ENCODE measurements at places on chromosomes 2 and 18.

DNA sequence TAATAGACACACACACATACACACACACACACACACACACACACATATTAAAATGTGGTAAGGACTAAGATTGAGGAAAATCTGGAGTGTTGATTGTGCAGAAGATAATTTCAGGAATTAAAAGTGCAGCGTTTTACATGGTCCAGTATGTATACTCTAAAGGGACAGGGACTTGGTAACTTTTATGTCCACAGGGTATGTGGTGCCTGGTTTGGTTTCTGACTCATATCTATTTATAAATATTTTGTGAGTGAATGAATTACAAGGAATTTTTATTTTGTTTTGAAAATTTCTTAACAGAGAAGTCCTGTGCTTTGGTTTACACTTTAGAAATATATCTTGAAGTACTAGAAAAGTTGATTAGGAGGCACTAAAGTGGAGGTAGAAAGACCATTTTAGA lies 287.7 kb upstream of the NXPH2 start:
- DNase-seq = no peak

GRCh38 chr2:11833601-11834000 lies 87.2 kb downstream of the LPIN1 start:
- no peak for DNase-seq

- no peak for DNase-seq
These were observed 106.8 kb downstream of the HRH4 start for GRCh38 chr18:24567199-24567598.

GRCh38 chr2:132760405-132760804 lies 90.4 kb upstream of the LYPD1 start:
- DNase-seq = no peak

DNA sequence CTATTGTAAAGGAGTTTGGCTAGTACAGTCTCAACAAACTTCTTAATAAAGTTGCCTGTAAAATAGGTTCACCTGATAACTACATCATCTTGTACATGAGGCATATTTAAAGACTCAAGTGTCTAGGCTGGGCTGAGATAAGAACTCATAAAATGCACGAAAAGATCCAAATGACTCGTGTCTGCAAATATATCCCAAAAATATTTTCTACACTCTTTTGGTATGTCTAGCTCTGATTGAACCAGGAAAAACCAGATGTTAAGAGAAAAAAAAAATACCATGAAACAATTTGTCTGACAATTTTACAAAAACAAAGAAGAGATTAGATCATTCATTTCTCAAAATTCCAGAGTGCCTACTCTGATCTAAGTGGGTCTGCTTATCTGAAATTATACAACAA lies 166.9 kb upstream of the OSR1 start:
- DNase-seq = no peak

DNA sequence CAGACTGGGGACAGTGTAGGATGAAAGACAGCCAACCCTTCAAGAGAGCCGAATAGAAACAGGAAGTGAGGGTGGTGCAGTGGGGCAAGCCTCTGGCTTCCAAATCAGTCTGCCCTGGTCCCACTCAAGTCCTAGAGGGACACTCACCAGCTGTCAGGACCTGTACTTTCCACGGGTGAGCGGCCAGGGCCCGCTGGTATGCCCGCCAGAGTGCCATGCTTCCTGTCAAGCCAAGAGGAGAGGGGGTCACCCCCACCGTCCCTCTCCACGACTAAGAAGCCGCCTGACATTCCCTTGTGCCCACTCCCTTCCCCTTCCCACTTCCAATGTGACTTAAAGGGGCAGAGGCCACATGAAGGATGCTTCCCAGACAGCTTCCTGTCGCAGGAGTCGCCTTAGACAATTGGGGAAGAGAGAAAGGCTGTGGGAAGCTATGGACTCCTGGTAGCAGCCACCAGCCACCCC lies 564 bp downstream of the MPV17 start:
- DNase-seq = peak; percentile 21

DNA sequence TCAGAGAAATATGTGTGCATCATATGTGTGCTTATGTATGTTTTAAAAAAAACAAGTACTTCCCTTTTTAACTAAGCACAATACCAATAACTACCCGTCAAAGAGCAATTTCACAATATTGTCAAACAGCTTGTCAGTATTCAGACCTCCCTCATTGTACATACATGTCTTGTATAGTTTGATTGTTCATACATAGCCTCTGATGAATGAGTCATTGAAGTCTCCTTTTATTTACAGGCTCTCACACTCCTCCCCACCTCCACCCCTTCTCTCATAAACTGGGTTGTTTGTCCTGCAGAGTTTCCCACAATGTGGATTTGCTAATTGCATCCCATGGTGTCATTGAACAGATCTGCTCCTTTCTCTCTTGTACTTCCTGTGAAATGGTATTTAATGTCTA lies 132.8 kb upstream of the L3MBTL4 start:
- DNase-seq = no peak

DNA sequence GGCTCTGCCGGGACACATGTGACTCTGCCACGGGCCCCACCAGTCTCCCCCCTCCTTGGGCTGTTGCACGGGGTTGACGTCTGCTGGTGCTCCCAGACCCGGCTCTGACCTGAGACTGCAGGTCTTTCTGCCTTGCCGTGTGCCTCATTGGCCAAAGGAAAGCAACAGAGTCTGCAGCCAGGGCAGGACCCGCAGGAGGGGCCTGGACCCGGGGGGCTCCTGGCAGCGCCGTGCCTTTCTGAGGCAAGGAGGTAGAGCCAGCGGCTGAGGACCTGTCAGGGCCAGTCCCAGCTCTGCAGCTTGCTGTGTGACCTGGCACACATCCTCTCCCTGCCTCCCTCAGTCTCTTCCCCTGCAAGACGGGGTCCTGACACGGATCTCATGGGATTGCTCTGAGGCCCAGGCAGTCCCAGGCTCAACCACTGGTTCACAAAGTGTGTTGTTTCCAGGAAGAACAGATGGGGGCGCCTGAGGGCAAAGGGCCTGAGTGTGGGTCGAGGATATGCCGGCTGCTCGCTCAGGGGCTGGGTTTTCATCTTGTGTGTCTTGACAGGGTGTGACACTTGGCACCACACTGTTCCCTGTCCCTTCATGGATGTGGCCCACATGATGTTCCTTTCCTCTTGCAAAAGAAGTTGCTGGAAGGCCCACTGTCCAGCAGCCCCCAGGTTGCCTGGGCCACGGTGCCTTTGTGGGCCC lies 9.0 kb downstream of the CAPN10 start:
- DNase-seq = peak; percentile 57

- no peak for DNase-seq
These were observed 150.0 kb downstream of the EVA1A start for GRCh38 chr2:75410702-75411101.

- DNase-seq = no peak
These were observed 115.2 kb upstream of the REV1 start for GRCh38 chr2:99605036-99605435.

DNA sequence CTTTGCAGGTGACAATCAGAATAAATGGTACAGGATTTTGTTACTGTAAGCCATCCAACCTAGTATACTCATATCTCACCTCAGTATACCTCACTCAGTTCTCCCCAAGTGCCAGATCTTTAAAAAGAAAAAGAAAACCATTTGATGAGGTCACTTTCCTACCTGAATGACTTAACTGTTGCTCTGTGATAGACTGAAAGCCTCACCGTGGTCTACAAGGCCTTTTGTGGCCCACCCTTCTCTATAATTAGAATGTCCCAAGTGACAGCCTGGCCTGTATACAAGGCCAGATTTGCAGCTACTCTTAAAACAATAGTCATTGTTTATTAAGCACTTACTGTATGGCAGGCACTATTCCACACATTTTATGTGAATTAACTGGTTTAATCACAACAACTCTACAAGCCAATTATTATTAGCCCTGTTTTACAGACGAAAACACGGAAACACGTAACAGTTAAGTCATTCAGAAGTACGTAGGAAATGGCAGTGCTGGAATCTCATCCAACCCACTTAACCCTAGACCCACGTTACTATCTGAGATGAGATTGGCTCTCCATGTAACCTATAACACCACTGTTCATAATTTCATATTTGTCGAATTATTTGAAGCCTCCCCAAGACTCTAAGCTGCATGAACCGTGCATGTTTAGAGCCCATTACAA lies 28.3 kb downstream of the PKP4 start:
- DNase-seq = no peak

DNA sequence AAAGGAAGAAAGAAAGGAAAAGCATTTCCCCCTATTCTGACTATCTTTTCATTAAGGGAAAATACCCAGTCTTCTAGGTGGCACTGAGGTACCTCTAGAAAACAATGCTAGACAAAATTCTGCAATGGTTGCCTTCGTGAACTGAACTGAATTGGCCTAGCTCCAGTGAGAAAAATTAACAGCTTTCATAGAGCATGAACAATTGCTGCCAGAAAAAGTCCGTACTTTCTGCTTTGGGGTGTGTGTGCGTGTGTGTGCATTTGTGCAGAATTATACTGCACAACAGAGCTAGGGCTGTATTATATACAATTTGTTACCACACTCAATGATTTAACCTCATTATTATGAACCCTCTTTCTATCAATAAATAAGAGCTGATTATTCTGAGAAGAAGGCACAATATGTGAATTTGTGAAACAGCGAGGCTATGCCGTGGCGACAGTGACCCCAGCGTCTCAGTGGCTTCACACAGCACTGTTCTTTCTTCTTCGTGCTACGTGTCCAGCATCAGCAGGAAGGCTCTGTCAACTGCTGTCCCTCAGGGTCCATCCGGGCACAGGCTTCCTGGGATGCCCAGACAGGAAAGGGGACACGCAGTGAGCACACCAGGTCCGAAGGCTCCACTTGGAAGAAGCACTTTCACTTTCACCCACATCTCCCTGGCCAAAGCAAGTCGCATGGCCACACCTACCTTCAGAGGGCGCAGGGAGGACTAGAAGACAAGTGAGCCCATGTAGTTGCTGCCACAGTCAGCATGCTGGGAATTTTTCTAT lies 47.5 kb downstream of the PTGR3 start:
- no peak for DNase-seq

DNA sequence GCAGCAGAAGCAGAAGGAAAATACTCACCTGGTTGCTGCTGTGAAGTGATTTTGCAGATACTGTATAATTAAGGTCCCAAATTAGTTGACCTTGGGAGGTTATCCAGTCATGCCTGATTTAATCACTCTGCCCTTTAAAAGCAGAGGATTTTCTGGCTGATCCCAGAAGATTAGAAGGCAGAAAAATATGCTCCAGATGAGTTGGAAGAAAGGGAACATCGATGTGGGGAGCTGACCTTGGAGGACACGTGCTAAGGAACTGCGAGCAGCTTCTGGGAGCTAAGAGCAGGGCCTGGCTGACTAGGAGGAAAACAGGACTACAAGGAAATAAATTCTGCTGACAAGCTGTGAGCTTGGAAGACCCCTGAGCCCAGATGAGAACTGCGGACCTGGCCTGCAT lies 13.3 kb upstream of the DYM start:
- no peak for DNase-seq

GRCh38 chr2:109348671-109349502 lies 219.9 kb downstream of the SH3RF3 start:
- no peak for DNase-seq

DNA sequence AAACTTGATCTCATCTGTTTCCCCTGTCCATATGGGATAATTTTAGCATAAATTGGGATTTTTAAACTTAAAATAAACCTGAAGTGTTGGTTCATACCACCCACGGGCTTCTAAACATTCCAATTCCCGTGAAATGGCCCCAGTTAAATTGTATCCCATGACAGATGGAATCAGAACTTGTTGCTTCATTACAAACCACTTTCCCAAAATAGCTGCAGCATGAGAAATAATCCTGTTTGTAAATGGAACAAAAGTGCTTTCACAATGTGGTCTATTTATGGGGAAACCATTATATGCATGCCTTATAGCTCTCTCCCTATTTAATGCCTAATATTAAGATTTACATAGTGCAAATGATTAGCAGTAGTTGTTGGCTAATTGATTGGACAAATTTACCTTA lies 15.9 kb downstream of the SCG2 start:
- no peak for DNase-seq

GRCh38 chr2:234690569-234691213 lies 193.8 kb upstream of the ARL4C start:
- no peak for DNase-seq

GRCh38 chr2:102826904-102827303 lies 65.1 kb downstream of the TMEM182 start:
- peak; percentile 60 for DNase-seq

DNA sequence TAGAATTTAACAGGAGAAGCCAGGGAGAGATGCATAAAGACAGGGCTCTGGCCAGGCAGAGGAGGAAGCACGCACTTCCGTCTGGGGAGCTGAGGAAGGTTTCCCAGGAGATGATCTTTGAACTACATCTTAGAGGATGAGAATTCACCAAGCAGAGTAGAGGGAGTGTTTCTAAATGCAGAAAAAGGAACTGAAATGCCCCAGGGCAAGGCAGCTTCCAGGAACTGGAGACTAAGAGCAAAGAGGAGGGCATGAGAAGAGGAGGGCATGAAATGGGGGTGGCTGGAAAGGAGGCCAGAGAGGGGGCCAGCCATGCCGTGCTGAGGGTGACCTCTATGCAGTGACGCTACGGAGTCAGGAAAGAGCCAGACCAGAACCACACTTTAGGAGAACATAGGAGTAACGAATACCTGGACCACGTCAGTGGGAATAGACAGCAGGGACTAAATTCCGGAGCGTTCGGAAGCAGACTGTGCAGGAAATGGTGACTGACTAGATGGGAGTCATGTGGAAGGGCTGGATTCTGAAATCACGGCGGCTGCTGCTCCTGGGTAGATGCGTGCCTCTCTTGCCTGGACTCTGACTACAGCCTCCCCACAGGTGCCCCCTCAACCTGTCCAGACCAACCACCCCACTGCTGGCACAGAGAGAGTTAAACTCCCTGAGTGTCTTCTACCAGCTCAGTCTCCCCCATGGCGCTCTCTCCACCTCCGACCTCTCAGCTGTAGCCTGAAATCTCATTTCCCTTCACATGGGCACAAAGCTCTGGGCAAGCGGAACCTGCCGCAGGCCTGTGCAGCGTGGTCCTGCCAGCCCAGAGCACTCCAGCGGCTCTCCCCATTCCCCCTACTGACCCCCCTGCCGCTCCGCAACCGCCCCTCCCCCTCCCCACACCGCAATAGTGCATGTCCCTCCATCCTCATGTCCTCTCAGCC lies 87.0 kb upstream of the RTN4 start:
- no peak for DNase-seq

DNA sequence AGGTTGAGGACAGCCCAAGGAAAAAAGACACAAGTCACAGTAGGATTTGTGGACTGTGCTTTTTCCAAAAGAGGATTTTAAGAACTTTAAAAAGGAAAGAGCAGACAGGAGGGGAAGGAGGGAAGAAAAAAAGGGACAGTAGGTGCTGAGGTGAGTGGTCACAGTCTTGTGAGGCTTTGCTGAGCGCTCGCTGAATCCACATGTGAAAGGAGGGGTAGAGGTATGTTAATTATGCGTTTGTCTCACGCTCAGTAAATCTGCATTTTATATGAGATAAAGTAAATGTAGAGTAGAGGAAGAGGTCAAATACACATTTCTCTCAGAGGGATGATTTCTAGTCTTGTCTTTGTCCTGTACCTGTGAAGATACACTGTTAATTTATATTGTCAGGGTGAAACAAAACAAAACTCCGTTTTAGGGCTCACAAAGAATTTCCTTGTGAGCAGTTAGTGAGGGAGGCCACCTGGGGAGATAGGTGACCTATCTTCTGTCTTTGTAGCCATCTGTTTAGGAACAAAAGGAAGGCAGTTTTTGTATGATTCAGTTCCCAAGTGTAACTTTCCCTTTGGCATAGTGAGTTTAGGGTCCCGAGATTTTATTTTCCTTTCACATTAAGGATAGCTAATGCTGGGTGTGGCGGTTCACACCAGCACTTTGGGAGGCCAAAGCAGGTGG lies 25.3 kb downstream of the GNAL start:
- no peak for DNase-seq

GRCh38 chr2:30808695-30809094 lies 1.4 kb upstream of the CAPN13 start:
- DNase-seq = no peak

- peak; percentile 61 for DNase-seq
These were observed 925 bp downstream of the SOS1 start for GRCh38 chr2:39119732-39120520.
